ENCODE measurements at places on chromosomes 5 and 9. TPM values are rescaled to one million over a fixed set of nuclear protein-coding genes. Genes with fewer than 3 reads are reported as not detected.

DNA sequence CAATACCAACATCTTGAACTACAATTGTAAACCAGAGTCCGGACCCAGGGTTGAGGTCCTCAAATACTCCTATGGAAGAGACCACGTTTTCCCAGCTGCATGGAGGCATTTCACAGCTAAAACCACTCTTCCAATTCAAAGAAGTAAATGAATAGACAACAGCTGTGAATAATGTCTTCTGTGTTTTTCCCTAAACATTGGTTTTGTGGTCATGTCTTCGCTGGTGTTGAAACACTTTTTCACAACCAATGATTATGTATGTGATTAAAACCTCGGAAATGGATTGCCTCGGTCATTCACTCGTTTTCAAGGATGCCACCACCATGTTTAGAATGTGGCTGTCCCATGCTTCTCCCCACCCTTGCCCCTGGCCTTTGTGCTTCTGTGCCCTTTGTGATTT is 9.4 kb upstream of the TENT4A start:
- DNase-seq, result no peak

DNA sequence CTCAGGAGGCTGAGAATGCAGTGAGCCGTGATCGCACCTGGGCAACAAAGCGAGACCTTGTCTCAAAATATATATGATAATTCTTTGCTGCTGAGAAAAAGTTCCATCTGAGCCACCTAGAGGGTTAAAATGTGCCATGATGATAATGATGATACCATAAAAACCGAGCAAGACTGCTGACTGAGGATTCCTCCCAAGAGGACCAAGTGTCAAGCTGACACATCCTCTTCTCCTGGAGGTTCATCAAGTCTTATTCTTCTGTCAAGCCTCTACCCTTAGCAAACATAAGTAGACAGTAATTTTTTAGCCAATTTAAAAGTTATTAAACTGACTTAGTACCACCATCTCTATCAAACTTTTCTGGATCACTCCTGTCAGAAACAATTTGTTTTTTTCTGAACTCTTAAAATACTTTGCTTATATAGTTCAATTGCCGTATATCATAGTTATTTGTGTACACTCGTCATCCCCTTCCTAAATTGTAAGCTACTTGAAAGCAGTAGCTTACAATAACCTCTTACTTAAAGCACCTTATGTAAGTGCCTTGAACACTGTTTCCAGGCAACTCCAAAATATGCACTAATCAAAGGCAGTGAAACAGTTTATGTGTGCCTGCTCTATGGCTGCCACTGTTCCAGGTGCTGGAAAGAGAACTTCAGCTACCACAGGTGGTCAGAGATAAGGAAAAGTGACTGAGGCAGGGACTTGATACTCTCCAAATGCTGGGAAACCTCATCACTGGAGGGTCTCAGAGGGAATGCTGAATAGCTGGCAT is 57.4 kb downstream of the SCAI start:
- no peak for DNase-seq

- no peak for DNase-seq
Observed at GRCh38 chr9:10566848-10567247, 46.0 kb downstream of the PTPRD start.

GRCh38 chr5:172407241-172407691 is 47.1 kb downstream of the SH3PXD2B start:
- no peak for DNase-seq

Gene PRRX2
- 24.1 TPM for total RNA-seq

Gene PCDHGB4
- total RNA-seq, result 5.2 TPM

Gene TERT
- not detected for total RNA-seq

Data from lower leg skin (tissue), 4 donors.